Activated CD8-positive, alpha-beta memory T cell treated with anti-CD3 and anti-CD28 coated beads for 1 hour (primary cell): ENCODE measurements at places on chromosomes 6 and 20.

DNA sequence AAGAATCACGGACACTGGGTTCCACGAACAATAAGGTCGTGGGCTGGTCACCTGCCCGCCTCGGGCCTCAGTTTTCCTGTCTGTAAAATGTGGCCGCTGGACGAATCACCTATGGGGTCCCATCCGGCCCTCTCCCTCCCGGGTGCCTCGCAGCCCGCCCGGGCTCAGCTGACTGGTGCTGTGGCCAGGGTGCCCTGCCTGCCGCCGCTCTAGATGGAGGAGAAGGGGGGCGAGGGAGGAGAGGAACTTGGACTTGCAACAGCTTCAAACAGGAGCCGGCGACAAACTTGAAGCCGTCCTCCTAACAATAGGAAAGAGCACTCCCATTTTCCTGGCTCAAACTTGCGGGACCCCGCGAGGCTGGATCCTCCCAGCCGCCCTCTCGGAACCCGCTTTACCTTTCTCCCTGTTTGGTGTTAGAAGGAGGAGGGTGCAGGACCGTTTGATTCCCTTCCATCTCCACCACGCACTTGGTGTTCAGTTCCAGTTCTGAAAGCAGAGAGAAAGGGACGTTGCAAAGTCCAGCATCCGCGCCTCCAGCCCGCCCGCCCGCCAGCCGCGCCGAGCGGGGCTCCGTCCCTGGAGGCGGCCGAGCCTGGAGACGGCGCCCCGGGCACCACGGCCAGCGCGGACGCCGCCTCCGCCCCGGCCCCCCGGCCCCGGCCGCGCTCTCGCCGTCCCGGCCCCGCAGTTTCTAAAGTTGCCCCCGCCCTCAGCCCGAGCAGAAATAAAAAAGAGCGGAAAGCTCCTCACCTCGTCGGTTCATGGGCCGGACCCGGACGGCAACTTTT is 584 bp downstream of the KIF13A start:
- DNase-seq = no peak

- no peak for DNase-seq
These were observed 10.0 kb downstream of the HINT3 start for GRCh38 chr6:125966569-125966968.

DNA sequence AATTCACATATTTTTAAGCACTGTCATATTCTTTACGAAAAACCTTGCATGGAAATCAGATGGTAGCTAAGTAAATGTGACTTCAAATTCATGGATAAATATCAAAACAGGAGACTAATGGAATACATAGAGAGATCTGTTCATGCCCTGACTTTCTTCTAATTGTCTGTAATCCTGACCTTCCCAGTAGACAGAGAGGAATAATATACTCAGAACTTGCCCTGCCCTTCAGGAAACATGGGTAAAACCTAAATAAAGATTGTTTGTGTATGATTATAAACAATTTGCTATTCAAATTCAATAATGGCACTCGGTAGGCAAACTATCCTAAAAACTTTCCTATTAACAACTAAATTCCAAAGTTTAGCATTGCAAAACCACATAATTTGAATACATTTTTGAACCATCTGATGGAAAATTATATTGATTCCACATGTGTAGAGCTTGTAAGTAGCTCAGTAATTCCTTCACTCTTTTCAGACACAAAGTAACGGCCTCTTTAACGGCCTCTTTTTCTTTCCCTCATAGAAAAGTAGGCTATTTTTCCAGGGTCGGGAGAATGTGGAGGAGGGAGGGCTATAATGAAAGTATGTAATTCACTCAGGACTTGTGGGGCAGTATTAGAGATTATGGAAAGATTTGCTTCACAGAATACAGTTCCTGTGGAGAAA is 227.6 kb downstream of the ALDH8A1 start:
- no peak for DNase-seq

GRCh38 chr20:55269913-55270312 is 735.4 kb downstream of the CBLN4 start:
- DNase-seq = no peak

DNA sequence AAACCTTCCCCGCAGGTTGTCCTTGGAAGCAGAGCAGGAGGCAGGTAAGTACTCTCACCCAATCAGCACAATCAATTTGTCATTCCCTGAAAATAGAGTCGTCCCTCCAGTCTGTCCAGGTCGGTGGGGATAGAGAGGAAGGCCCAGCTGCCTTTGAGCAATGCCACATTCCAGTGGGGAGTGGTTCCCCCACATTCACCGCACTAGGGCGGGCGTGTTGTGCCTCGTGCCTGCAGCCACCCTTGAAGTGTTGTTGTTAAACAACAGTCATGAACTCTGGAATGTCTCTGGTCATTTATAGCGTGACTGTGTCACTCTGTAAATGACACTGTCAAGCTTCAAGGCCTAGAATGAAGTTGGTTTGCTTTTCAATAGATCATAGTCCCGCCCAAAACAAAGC is 33.4 kb downstream of the PRDM1 start:
- DNase-seq = no peak

GRCh38 chr20:24350923-24351368 is 118.5 kb upstream of the SYNDIG1 start:
- DNase-seq = no peak

DNA sequence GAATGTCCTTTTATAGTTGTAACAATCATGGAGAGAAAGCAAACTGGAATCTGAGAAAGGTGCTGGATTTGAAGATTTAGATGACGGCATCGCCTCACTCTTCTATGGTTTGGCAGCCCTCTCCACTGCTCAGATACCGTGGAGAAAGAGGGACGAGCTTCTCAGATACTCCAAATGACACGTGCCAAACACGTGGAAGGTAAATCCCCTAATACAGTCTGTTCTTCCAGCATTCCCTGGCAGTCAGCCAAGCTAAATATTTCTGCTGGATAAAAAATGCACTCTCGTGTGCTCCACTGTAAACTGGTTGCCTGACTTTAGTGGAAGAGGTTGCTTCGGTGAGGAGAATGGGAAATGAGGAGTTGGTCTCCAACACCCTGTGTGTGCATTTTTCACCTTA is 16.7 kb upstream of the PRDM1 start:
- DNase-seq = no peak

GRCh38 chr6:169953686-169954085 is 202.3 kb downstream of the ERMARD start:
- DNase-seq = no peak

DNA sequence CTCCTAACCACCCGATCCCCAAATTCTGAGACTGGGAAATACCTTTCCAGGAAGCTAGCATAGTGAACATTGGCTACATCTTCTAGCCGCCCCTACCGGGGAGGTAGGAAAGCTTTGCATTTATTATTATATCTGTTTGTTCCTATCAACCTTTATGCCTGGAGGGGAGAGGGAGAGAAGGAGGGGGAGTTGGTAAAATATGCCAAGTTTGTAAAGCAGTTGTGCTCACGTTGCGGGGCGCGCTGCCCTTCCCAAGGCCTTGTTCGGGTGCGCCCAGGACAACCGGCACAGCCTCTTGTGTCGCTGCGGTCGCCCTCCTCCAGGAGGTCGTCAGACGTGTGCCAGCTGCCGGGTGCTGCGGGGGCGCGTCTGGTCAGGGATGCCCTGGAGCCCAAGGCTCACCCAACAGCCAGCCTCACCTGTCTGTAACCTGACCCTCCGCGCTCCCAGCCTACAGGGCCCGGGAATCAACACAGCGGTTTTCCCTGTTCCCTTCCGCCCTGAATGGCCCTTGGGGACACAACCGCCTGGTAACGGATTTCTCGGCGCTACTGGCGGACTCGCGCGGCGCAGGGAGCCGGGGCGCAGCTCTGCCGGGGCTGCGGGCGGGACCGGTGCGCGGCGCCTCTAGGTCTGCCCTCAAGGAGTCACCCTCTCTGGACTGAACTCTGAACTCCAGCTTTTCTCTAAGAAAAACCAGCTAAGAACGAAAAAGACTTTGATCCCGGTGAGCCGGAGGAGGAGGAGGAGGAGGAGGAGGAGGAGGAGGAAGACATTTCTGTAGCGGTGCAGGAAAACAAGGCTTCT is 1.1 kb upstream of the OVOL2 start:
- DNase-seq = no peak

DNA sequence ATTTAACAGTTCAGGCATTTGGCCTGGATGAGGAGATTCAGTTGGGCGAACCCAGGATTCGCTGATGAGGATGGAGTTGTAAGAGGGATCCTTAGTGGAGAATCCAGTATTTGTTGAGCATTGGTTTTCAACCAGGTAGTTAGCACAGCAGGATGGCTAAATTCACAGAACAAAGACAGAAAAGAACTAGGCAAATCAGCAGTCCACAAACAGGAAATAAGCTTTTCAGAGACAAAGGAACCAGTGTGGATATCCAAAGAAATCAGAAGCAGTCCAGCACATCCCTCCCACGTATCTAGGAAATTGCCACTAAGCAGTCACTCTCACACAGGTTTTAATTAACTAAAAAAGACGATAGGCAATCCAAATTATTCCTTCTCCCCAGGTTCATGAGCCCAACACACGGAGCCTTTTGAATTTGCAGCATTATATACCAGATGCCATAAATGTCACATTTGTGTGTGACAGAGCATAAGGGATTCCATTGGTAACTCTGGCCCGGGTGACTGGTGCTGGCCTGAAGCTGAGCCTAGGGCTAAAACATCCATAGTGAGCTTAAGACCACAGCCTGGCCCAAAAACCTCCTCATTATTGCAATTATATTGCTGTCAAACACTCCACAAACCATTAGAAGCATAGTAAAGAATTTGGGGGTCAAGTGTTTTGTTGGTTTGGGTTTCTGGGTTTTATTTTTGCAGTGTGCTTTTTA is 131.5 kb downstream of the SOBP start:
- no peak for DNase-seq

DNA sequence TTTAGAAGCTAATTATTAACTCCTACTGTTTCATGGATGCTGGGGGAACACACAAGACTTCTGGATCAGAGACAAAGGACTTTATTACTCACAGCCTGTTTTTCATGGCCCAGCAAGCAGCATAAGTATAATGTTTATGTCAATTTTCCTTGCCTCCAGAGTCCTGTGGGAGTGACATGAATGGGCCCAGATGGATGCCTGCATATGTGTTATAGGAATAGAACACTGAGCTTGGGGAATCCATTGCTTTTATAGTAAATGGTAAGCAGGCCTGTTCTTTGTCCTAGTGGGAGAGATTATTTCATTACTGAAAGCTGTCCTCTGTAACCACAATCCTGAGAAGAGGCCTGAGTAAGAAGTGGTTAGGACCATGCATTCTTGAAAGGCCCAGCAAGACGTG is 25.6 kb downstream of the BLTP3A start:
- no peak for DNase-seq

GRCh38 chr6:29590218-29590808 is 5.4 kb downstream of the OR2H2 start:
- no peak for DNase-seq

- no peak for DNase-seq
These were observed 3.4 kb downstream of the OGFRL1 start for GRCh38 chr6:71292001-71292400.

GRCh38 chr20:37364927-37365272 is 19.0 kb downstream of the SRC start:
- no peak for DNase-seq

- DNase-seq = no peak
These were observed 48.1 kb downstream of the PRL start for GRCh38 chr6:22248513-22249308.

DNA sequence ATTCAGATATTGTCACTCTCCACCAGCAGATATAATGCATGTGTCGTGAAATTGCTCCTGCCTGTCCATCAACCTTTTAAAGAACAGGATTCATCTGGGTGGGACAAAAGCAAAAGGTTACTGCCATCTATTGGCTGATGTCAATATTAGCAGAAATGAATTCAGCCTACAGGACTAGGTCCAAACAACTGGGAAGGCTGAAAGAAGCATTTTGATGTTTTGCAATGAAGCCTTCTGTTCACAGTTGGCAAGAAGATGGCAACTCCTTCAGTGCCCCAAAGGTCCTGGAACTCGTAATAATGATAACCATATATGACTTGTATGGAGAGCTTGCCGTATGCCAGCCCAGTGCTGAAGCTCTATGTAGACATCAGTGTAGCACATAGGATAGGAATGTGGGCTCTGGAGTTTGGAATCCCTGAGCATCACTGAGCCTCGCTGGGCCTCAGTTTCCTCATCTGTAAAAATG is 7.5 kb downstream of the BCAS1 start:
- DNase-seq = no peak

DNA sequence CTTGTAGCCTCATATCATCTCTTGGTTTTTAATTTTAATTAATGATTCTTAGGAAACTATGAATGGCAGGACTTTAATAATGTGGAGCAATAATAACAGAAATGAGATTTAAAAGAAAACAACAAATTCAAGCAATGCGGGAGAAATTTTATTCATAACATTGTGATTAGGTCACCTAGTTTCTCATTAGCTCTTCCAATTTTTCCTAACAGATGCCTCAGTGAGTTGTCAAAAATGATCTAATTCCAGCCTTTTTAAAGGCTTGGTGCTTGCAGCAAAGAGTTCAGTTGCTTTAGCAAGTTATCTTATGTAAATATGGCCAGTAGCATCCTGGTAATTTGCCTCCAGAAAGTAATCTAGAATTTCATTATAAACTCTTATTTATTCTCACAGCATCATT is 20.4 kb downstream of the PDE7B start:
- no peak for DNase-seq

GRCh38 chr6:39321761-39322160 is 741 bp downstream of the KCNK16 start:
- DNase-seq = no peak

DNA sequence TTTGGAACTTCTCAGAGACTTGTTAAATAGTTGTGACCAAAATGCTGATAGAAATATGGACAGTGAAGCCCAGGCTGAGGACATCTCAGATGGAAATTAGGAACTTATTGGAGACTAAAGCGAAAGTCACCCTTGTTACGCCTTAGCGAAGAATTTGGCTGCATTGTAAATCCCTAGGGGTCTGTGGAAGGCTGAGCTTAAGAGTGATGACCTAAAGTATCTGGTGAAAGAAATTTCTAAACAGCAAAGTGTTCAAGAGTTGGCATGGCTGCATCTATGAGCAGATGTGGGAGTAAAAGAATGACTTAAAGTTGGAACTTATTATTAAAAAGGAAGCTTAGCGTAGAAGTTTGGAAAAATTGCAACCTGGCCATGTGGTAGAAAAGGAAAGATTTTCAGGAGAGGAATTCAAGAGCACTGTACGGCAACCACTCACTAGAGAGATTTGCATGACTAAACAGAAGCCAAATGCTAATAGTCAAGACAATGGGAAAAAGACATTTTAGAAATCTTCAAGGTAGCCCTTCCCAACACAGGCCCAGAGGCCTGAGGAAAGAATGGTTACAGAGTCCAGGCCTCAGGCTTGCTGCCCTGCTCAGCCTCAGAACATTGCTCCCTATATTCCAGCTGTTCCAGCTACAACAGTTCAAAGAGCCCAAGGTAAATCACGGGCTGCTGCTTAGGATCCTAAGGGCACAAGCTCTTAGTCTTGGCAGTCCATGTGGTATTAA is 61.6 kb upstream of the TNFRSF21 start:
- DNase-seq = no peak
